ENCODE measurements at places on chromosomes 11 and 22.

- no peak for DNase-seq
These were observed 4.3 kb upstream of the WT1 start for GRCh38 chr11:32439501-32440210.

- DNase-seq: no peak
These were observed 264.7 kb downstream of the BUD13 start for GRCh38 chr11:116507849-116508695.

DNA sequence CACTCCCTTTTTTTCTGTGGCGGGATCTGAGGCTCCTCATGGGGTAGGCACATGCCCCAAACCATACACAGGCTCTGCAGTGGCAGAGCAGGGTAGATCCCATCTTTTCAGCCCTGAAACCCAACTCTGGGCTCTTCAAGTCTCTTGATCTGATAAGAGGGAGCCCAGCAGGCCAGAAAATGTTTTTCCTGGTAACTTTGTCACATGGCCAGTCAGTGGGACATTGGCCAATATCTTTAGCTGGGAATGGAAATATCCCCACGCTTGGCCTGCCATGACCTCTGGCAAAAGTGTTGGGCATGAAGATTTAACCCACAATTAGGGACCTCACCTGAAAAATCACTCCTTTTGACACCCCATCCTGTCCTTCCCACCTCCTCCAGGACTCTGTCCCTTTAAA, 8.1 kb downstream of the INPP5J start:
- DNase-seq: no peak

DNA sequence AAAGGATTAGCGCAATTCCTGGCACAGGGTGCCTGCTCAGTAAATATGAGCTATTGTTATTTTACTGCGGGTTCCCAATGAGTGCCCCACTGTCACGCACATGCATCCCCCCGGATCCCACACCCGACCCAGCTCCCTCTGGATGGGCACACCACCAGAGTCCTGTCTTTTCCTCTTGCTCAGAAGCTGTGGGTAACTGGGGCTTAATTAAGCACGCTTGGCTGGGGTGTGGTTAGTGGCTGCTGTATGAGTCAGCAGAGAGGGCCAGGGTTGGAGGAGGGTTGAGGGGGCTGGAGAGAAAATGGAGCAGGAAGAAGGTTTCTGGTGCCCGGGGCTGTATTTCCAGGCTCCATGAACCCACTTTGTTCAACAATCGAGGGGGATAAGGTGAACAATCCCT, 30.3 kb upstream of the NECTIN1 start:
- DNase-seq: no peak

GRCh38 chr11:40161854-40162410, 1297.5 kb downstream of the LRRC4C start:
- no peak for DNase-seq

- no peak for DNase-seq
These were observed 4.0 kb downstream of the CCDC90B start for GRCh38 chr11:83282084-83282716.

Data from liver (tissue), 10 donors.